GM20000 (cell line): ENCODE measurements at places on chromosomes 2 and 18.

DNA sequence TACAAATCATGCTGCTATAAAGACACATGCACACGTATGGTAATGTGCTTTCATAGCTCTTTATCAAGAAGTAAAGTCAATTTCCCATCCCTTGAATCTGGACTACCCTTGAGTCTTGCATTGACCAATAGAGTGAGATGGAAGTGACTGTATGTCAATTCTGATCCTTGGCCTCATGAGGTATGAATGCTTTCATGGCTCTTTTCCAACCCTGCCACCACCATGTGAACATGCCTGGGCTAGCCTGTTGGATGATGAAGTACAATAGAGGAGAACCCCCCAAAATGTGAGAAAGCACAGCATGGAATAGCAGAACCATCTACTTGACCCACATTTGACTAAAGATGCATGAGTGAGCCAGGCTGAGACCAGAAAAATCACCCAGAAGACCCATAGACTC is 237.0 kb downstream of the NYAP2 start:
- no peak for DNase-seq

DNA sequence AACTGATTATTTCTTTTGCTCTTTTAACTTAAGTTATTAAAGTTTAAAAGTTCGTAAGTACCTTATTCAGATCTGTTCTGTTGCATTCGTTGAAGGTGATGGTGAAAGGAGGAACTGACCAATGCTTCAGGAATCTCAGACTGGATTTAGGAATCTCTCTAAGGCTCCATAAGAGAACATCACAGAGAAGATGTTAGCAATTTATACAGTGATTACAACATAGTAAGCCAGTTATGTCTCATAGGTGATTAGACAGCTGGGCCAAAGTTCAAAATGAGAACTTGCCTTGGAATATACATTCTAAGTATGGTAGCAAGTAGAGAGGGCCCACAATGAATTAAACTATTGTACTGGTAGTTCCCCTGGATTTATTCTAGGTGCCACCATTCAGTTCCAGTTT is 3.2 kb downstream of the MARS2 start:
- DNase-seq = no peak

DNA sequence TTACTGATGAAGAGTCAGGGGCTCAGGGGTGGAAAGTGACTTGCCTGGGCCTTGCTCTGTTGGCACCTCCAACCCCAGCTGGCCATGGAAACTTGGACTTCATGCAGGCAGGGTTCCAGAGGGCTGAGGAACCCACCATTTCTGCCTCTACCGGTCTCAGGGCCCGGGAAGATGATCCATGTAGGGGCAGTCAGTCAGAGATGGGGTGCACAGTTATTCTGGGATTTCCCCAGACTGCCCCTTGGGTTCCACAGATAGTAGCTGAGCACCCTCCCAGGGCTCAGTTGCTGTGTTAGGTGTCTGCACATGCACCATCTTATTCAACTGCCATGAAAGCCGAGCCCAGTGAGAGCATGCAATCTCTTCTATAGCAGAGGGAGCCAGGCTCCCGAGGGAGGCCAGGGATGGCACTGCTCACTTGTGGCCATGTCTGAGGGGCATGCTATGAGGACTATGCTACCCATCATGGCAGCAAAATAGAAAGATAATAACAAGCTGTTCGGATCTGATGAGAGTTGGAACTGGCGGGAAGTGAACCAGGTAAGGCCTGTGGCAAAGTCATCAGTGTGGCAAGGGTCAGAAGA is 37.3 kb downstream of the RHOB start:
- no peak for DNase-seq

GRCh38 chr2:50646226-50646625 is 385.7 kb downstream of the NRXN1 start:
- DNase-seq = no peak

DNA sequence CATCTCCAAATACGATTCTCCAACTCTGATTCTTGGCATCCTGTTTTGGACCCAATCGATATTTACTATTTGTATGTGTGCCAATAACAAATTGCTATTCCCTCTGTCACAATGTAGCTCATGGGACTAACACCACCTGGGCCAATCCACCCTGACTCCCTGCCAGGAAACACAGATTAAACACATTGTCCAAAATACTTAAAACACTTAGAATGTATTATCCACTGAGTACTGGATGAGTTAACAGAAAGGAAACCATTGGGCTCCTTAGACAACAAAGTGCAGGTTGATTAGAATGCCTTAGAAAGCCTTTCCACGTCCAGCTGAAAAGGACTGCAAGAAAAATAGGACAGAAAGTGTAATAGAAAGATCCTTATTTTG is 79.4 kb upstream of the ARHGAP28 start:
- DNase-seq = no peak

DNA sequence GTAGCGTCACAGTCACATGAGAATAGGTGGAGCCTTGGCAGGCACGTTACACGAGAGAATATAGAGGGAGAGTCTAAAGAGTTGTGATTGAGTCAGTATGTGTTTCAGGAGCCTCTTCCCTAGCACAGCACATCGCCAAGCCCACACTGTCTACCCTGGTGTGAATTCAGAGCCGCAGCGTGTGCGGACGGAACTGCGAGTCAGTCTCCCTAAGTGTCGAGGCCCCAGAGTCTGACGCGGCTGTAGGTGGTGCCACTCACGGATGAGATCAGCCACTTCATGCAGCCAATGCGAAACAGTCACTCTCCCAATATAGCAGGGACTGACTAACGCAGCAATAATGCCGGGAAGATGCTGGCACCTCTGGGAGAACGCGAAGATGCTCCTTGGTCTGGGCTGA is 587.3 kb upstream of the ID2 start:
- DNase-seq = no peak

DNA sequence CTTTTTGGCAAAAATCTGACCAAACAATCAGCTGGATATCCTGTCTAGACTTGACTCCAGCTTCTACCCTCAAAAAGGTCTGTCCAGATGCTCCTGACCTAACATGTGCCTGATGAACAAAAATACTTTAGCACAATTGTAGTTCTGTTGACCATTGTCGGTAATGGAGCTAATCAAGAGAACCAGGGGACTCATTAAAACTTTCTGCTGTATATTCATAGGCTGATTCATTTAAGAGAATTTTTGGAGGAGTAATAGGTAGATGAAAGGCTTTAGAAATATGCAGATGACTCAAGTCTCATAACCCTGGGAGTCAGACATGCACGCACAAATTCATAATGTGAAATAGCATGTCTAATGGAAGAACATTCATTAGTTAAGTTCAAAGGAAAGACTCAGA is 514.2 kb downstream of the TXNL1 start:
- DNase-seq = no peak

- no peak for DNase-seq
Observed at GRCh38 chr2:195343540-195343939, 313.5 kb upstream of the SLC39A10 start.

GRCh38 chr2:113081488-113082210 is 13.9 kb downstream of the IL1F10 start:
- no peak for DNase-seq

DNA sequence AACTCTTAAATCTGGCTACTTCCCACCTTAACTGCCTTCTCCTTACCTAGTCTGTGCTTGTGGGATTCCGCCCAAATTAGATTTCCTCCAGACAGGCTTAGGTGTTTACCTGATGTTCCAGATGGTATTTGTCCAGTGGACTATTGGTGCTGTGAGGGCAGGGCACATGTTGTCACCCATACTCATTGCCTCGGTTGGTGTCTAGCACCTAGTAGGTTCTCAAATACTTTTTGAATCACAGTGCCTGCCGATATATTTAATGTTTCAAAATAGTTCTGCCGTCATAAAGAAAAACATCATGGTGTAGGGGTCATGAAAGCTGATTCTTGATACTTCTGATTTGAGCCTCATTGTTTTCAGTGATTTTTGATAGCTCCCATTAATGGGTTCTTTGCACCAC is 1.1 kb downstream of the SEPTIN2 start:
- no peak for DNase-seq
